Stimulated activated CD4-positive, alpha-beta T cell treated with anti-CD3 and anti-CD28 coated beads, TNF-alpha, amount 100 ng/mL, for 1 hour (primary cell): ENCODE measurements at places on chromosomes 2 and 18.

DNA sequence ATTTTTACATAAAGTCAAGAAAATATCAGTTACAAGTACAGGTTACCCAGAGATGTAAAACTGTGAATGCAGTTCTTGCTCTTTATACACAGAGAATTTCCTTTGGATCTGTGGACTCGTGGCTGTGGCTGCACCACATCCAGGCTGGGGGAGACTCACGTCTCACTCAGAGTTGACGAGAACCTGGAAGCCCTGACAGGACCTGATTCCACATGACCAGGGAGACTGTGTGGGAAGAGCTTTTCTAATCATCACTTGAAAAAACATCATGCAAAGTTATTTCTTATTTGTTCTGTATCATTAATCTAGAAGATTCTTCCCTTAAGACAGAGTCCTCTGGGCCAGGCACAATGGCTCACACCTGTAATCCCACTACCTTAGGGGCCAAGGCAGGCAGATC, 1159.0 kb downstream of the RPIA start:
- DNase-seq: no peak

DNA sequence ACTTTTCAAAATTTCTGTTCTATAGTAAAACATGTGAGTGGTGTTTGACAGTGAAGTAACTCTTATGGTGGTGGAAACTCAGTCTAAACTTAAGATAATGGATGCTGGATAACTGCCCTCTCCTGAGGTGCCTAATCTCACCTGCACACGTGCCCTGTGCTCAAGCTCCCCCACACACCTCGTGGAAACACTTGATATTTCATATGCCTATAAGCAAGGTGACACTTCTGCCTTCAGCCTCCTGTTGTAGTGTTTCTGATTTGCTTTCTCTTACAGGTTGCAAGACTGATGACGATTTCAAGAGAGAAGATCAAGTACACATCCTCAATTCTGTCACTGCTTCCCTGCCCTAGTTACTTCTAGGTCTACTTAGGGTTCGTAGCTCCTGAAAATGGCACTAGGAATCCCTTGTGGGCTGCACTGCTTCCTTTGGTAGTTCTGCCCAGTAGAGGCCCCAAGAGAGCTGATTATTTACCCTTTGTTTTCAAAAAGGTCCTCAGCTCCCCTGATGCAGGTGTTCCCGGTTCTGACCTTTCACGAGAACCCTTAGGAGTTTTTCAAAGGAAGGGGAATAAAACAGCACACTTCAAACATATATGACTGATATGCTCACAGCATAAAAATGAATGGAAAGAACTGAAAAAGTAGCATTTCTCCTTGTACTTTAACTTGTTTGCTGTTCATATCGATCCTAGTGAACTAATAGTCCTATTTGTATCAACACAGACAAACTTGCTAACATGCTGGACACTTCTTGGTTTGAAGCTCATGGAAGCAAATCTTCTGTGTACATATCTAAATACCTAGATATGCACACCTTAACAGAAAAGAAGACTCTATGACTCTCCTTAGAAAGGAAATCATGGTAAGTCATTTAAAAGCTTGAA, 6.7 kb downstream of the CAVIN2 start:
- no peak for DNase-seq

GRCh38 chr2:102809291-102810189, 47.7 kb downstream of the TMEM182 start:
- no peak for DNase-seq

GRCh38 chr2:187312718-187313282, 135.3 kb downstream of the CALCRL start:
- no peak for DNase-seq

DNA sequence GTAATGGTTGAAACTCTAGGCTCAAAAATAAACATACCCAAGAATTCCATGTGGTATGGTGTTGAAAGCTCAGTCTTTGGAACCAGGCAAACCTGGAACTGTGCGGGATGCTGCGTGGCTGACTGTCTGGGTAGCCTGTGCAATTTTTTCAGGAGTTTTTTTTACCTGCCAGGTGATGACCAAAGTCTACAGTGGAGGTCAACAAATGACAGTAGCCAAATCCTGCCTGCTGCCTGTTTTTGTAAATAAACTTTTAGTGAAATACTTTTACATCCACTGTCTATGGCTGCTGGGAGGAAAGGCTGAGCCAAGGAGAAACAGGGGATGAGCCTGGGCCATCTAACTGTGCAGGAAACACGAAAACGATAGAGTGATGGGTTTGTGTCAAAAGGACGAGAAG, 240.6 kb downstream of the PIEZO2 start:
- no peak for DNase-seq

DNA sequence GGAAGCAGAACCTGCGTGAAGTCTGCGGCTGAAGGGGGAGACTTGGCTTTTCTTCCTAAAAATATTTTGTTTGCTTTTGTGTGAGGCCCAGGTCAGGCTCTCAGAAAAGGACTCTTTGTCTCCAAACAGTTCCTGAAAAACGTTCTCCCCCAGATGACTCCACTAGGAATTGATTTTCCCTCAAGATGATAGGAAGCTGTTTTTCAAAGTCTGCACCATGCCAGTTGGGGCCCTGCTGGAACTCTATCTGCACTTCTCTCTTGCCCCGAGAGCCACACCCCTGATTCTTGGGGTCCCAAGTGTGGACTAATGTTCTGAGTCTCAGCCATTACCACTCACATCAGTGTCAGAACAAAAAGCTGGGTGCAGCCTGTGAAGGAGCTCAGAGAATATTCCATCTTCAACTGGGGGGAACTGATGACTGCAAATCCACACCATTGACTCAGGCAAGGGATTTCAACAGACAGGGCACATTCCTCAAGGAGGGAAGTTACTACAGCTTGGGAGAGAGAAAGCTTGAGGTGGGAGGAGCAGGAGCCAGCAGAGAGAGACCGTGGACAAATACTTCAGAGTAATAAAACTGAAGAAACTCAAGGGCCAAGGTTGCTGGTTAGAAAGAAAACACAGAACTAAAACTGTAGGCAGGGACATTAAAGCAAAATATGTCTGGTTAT, 768.3 kb downstream of the RNF144A start:
- no peak for DNase-seq

- no peak for DNase-seq
Measured at GRCh38 chr2:109279243-109279860, 150.3 kb downstream of the SH3RF3 start.

DNA sequence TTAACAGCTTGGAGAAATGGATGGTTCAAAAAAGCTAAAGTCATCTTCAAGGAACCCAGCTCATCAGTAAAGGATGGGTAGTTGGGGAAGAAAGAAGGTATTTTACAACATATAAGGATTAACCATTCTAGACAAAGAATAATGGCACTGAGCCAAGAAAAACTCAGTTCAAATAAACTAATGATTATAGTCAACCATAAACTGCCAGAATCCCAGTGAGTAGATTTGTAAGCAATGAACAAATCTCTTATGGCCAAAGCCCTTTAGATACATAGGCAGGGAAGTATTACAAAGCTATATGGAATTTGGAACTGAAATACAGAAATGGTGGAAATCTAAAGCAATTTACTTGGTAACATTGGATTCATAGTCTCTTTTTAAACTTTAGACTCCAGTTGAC, 92.4 kb upstream of the ZFP36L2 start:
- no peak for DNase-seq

- no peak for DNase-seq
Measured at GRCh38 chr2:50607721-50608120, 424.2 kb downstream of the NRXN1 start.

GRCh38 chr18:63427558-63427957, 5.3 kb upstream of the VPS4B start:
- no peak for DNase-seq

DNA sequence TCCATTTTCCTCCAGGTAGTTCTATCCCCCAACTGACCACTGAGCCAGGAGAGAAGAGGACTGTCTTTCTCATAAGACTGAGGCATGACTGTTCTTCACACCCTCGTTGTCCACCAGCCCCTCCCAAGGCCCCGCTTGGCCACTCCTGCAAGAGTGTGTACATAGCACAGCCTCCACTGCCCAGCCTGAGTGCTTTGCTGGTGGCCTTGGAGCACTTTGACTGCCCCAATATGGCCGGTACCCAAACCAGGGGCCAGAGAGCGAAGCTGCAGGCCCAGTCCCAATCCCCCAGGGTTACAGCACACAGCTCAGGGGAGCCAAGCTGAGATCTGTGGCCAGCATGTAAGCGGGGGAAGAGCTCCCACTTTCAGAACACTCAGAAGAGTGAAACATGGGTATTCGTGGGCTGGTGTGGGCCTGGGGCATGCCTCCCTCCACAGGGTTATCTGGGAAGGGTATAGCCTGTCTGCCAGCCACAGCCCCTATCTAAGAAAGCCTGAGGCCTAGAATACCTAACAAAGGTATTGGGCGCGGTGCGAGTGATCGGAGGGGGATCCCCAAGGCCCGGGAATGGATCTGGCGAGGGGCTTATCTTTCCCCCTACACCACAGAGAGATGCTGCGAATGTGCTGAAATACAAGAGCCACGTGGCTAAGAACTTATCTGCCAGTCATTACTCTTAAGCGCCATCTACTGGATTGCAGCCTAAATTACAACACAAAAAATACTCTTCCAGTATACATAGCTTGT, 163.8 kb downstream of the WDPCP start:
- no peak for DNase-seq

DNA sequence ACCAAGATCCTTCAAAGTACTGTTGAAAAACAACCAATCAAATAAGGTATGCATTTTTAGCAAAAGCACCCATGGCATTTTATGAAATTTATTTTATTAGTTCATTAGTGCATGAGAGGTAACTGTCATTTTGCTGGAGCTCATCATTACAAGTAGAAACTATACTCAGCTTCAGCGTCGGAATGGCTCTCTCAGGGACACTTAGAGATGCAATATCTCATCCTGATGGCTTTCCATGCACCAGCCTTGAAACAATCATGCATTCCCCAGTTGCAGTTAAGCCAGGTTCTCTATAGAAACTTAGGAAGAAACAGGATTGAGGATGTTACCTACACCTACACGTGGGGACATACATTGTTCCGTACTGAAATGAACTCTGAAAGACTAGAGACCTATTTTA, 219.5 kb downstream of the GALR1 start:
- DNase-seq: no peak

- DNase-seq: no peak
Measured at GRCh38 chr2:45212953-45213635, 203.8 kb upstream of the SIX2 start.

DNA sequence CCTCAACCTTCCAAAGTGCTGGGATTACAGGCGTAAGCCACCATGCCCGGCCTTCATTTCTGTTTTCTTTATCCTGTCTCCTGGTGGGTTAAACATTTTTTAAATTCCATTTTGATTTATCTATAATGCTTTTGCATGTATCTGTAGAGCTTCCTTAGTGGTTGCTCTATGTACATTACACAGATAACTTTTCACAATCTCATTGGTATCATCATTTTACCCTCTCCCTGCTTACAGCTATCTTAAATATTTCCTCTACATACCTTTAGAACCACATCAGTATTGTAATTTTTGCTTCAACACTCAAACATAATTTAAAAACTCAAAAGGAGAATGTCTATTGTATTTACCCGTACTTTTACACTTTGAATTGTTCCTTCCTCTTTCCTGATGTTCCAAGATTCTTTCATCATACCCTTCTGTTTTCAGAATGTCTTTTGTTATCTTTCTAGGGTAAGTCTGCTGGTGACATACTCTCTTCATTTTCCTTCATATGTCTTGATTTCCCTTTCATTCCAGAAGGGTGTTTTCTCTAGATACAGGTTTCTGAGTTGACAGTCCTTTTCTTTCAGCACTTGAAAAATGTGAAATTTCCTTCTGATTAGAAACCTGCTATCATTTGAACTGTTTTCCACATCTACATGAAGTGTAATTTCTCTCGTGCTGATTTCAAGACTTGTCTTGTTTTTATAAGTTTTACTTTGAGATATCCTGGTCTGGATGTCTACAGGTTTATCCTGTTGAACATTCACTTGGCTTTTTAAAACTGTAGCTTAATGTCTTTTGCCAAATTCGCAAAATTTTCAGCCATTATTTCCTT, 21.9 kb downstream of the PPP3R1 start:
- DNase-seq: no peak

GRCh38 chr2:200695601-200696000, 109.8 kb downstream of the AOX1 start:
- no peak for DNase-seq

DNA sequence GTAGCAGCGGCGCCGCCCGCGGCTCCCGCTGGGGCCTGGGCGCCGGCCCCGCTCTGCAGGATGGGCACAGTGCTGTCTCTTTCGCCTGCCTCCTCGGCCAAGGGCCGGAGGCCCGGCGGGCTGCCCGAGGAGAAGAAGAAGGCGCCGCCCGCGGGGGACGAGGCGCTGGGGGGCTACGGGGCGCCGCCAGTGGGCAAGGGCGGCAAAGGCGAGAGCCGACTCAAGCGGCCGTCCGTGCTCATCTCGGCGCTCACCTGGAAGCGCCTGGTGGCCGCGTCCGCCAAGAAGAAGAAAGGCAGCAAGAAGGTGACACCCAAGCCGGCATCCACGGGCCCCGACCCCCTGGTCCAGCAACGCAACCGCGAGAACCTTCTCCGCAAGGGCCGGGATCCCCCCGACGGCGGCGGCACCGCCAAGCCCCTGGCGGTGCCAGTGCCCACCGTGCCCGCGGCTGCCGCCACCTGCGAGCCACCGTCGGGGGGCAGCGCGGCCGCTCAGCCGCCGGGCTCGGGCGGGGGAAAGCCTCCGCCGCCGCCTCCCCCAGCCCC, 369 bp downstream of the CDK5R2 start:
- DNase-seq: no peak

DNA sequence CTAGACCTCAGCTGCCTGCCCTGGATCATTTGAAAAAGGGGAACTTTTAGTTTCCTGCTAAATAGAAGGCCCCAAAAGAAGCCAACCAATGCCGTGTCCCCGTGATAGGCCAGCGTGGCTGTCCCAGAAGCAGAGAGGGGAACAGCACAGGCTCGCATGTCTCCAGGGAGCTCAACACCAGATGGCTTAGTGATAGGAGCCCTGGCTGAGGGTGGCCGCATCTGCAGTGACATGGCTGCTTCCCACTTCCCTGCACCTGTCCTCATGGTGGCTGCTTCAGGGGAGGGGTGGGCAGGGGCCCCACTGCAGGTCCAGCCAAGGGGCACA, 79.6 kb downstream of the MBP start:
- no peak for DNase-seq

- DNase-seq: no peak
Measured at GRCh38 chr2:8487461-8487932, 194.4 kb upstream of the ID2 start.

- no peak for DNase-seq
Measured at GRCh38 chr18:6279308-6279707, 135.4 kb downstream of the L3MBTL4 start.

DNA sequence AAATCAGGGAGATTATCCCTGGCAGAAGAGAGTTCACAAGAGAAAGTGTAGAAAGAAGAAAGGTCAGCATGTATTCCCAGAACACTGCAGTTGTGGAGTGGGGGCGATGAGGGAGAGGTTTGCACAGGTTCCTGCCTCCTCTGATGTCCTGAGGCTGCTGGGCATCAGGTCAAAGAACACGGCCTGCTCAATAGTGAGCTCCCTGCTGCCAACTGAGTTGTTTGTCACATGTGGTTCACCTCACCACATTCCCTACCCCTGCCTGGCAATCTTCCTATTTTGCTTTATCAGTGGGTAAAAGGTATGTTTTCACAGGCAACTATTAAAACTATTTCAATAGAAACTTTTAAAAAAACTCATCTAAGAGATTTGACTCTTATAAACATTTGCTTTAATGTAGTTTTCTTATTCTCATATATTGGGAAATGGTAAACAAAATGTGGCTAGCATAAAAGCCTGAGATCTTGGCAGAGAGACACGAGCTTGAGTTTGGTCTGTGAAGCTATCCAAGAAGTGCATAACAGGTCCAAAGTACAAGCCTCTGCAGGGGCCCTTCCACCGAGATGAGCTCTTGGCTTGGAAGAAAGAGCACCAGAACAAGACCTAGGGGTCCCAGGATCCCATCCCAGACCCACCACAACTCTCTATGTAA, 123.9 kb upstream of the SRD5A2 start:
- DNase-seq: no peak
